ENCODE measurements at places on chromosomes 11 and 22.

GRCh38 chr11:96199563-96200025 is 143.4 kb downstream of the MAML2 start:
- no peak for DNase-seq

- DNase-seq: no peak
Observed at GRCh38 chr11:47879259-47880158, 31.4 kb upstream of the NUP160 start.

DNA sequence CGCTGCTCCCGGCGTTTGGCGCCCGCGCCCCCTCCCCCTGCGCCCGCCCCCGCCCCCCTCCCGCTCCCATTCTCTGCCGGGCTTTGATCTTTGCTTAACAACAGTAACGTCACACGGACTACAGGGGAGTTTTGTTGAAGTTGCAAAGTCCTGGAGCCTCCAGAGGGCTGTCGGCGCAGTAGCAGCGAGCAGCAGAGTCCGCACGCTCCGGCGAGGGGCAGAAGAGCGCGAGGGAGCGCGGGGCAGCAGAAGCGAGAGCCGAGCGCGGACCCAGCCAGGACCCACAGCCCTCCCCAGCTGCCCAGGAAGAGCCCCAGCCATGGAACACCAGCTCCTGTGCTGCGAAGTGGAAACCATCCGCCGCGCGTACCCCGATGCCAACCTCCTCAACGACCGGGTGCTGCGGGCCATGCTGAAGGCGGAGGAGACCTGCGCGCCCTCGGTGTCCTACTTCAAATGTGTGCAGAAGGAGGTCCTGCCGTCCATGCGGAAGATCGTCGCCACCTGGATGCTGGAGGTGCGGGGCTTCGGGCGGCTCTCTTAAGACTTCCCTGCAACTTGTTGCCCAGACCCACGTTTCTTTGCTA is at the start of gene CCND1:
Gene CCND1, plus strand, starts transcription at position 162 of the 587 bp plus-strand sequence. Its CDS starts 158 bp downstream, at position 320.
- DNase-seq: peak; percentile 75

DNA sequence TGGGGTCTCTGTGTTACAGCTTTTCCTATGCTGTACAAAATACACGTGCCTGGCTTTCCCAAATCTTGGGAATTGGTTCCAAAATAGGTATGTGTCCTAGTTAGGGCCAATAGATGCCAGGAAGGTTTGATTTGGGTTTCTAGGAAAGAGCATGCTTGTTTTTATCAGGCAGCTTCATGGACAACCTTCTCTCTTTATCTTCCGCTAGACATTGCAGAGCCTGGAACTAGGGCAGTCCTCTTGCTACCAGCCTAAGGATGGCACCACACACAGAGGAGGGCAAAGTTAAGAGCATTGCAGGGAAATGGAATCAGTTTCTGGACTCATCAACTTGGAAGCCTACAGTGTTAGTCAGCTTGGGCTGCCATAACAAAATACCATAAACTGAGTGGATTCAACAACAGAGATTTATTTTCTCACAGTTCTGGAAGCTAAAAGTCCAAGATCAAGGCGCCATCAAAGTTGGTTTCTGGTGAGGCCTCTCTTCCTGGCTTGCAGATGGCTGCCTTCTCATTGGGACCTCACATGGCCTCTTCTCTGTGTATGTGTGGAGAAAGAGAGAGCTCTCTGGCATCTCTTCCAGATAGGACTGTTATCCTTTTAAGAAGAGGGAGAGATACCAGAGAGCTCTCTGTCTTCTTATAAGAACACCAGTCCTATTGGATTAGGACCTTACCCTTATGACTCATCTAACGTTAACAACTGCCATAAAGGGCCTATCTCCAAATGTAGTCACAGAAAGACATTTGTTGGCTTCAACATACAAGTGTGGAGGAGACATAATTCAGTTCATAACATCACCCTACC is 27.3 kb upstream of the CREB3L1 start:
- no peak for DNase-seq

Measured in stomach (tissue), 19 donors.